ENCODE measurements at places on chromosomes 16 and 17.

- no peak for DNase-seq
Observed at GRCh38 chr17:34257299-34257985, 2.4 kb downstream of the CCL2 start.

DNA sequence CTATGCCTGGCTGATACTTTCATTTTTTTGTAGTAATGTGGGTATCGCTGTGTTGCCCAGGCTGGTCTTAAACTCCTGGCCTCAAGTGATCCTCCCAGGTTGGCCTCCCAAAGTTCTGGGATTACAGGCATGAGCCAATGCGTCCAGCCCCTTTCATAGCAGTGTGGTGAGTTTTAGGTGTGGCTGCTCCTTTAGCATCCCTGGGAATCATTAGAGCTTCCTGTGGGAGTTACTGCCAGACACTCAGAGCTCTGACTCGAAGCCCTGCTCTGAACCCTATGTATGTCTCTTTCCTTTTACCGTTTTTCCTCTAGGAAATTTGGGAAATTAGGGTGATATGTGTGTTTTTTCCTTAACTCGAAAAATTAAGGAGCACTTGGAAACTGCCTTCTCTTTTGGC, 44.5 kb downstream of the NDE1 start:
- no peak for DNase-seq

DNA sequence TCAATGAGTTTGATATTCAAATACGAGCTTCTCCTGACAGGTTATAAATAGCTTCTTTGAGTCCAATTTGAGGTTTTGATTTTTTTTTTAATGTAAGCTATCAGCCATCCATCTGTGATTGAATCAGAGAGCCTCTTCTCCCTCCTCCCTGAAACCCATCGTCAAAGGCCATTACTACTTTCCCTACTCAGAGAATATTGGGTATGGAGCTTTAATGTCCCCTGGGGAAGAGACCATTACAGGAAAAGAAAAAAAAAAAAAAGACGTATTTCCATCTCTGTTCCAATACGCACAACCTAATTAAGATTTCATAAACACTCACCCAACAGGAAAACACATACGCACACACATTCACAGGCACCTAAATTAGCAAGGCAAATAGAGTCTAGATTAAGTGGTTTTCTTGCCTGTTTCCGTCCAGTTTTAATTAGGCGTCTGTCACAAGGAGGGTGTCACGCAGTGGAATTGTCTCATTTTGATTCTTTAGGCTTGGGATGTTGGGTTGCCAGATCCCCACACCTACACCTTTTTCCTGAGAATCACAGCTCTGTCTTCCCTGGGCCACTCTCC, 194.3 kb upstream of the RPL38 start:
- no peak for DNase-seq

DNA sequence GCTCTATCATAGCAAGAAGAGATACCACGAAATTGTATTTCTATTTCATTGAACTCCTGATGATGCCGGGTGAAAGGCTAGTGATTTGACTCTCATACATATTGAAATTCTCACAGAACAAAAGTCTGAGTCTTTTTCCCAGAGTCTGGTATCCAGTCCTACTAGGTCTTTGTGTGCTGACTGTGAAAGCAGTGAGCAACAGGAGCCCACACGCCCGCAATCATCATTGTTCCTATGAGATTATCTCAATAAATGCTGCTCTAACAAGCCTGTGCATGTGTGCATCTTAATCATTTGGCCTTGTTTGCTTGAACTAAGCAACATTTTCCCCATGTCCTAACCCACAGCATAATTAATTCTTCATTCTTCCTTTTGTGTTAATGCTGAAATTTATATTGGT, 1466.0 kb downstream of the CDH11 start:
- no peak for DNase-seq

DNA sequence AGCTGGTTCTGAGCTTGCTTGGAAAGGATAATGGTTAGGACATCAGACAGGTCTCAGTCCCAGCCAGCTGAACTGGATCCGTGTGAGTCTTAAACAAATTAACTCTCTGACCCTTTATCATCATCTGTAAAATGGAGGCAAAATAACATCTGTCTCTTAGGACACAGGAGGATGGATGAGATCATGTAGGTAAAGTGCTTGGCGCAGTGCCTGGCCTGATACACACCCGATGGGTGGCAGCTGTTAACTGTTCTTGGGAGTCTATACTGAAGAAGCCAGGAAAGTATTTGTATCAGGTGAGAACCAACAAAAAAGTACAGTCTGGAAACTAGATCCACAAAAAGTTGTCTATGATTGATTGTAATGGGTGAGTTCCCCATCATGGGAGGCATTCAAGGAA, 188.6 kb downstream of the C16orf78 start:
- no peak for DNase-seq

DNA sequence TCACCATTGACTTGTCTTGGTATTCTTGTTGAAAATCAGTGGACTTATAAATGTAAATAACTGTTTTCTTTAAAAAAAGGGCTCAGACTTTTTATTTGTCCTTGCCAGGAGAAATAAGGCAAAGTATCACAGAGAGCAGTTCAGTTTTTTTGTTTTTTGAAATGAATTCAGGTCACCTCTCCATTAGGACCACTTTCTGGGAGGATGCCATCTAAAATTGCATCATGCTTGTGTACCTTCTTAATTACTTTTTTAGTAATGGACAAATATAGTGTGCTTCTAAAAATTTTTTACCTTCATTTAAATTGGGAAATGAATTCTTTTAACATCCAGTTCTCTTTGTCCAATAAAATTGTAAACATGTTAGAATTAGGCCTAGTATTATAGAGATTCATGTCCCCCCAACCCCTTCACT, 210.0 kb downstream of the BCAS3 start:
- no peak for DNase-seq

- DNase-seq = no peak
Observed at GRCh38 chr17:59439741-59440211, 108.3 kb downstream of the YPEL2 start.

DNA sequence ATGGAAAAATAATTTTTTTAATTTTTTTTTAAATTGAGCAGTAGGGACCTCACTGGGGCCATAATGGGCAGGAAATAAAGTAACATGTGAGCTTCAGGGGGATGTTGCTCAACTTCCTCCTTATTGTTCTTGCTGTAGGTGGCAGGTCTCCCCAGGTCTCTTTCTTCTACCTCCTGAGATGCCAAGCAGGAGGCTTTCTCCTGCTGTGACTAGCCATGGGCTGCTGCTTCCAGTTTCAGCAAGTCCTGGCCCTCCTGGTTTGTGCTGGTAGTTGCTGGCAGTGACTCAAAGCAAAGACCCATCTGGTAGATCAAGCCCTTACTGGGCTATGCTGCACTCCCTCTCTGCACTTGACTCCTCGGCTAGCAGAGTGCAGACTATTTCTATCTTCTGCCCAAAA, 2.3 kb downstream of the DPEP2NB start:
- DNase-seq = no peak
